Stimulated activated CD4-positive, alpha-beta T cell treated with anti-CD3 and anti-CD28 coated beads, TNF-alpha, amount 100 ng/mL, for 1 hour (primary cell): ENCODE measurements at places on chromosomes 2 and 18.

GRCh38 chr2:42819160-42819559, 26.8 kb upstream of the HAAO start:
- no peak for DNase-seq

DNA sequence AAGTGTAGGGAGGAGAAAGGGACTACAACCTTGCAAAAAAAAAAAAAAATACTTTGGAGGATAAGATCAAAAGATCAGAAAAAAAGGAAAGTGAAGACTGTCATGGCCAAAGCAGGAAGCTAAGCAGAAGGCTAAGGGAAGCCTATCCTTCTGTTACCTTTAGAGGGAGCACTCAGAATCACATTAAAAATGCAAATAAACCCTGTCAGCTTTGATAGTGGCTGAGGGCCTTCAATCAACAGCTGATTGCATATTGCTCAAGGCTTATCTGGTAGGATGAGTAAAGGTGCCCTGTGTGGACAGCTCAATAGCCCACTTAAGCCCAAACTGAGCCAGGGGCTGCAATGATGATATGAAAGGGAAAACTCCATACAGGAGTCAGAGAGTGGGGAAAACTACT, 1021.2 kb downstream of the LRP1B start:
- no peak for DNase-seq

DNA sequence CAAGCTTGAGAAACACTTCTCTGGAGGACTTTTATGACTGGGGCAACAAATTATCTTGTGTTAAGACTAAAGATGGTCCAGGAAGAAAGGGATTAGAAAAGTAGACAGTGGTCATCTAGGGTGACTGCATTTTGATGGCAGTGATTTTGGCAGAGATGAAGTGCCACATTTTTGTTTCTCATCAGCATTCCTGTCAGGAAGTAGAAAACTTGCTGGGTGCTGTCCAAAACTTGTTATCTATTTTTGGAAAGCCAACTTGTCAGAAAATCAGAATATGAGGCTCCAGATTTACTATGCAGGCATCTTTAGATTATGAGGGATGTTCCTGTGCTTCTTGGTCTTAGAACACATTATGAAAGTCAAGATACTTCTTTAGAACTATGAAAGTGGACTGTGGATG, 29.0 kb upstream of the CALCRL start:
- DNase-seq: no peak

DNA sequence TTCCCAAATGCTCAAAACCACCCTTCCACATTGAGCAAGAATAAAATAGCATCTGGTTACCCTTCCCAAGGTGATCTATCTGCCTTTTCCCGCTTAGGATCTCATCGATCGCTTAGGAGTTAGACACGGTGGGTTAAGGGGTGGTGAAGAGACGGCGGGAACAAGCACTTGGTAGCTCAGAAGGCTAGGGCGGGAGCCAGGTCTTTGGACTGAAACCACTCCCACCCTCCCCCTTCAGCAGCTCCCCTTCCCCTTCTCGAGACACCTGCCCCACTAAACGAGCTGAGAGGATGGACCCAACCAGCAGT, 513 bp downstream of the THOC1 start:
- DNase-seq: no peak

DNA sequence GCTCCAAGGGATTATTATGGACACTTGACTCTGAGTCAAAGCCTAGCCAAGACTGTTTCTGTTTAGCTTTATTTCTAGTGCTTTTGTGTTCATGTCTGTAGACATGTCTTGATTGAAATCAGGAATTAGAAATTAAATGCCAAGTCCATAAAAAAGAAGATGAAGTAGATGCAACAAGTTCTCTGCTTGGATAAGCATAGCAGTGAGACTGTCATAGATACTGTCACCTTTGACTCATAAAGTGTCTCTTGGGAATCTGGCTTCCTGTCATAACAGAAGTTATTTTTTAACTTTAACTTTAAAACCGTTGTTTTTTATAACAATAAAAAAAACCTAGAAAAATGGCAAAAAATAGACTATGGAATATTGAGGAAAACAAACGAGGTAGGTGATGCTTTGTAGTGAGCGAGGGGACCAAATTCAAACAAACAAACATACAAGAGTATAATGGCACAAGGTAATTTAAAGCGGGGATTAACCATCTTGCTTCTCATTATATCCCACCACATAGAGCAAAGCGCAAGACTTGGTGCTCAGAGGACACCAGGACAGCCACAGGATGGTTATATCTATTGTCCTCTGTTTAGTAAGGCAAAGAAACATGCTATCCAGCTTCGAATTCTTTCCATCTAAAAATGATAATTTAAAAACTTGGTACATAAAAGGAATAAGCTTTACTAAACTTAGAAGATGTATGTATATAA, 64.6 kb downstream of the CD226 start:
- no peak for DNase-seq

- DNase-seq: no peak
Observed at GRCh38 chr2:45380131-45380836, 230.8 kb downstream of the SRBD1 start.

DNA sequence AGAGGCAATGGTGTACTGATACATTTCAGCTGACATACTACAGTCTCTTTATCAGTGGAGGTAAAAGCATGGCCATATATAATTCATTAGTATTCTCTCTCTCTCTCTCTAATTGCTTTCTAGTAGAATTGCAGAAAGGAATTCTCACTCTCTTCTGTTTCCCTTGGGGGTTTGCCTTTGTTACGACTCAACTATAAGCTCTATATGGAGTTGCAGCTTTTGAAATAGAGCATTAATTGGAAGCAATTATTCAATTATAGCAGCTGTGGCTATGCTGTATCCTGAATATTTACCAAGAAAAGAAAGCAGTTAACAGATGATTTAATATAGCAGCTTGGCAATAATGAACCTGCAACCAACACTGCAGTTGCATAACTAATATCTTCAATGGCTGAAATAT, 132.7 kb upstream of the STON1 start:
- no peak for DNase-seq

DNA sequence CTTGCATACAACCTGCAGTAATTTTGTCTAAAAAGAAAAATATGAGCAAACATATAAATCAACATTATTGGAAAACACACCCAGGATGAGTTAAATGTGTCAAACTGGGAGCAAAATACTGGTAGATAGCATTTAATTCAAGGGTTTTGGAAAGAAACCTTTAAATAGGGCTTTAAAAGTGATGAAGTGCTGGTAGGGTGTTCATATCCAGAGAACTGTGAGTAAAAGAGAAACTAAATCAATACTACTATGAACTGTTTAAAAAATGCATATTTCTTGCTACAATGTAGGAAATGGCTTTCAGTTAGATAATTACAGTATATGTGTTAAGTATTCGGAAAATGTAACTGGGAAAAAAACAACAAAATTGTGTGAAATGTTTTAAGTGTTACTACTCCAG, 117.8 kb downstream of the ATAD2B start:
- no peak for DNase-seq

DNA sequence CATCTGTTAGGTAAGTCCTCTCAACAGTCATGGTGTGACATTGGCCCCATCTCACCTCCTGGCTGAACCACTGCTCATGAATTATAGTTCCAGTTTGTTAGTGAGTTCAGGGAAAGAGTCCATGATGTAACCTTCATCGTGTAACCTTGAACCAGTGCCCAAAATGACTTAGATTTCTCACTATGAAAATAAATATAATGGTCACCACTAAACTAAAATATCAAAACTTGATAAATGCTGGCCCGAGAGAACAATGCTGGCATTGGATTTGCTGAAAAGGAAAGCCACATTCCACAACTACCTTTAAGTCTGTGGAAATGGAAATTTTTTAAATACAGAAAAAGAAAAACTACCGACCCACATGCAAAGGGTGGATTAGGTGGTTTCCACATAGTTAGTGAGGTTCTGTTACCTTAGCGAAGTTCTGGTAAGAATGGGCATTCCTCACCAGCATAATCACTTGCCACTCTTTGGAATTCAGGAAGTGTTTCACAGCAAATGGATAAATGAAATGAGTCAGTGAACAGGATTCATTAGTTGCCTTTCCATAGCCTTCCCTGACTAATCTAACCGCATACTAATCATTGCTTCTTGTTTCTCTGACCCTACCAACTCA, 133.9 kb upstream of the CTAGE1 start:
- DNase-seq: no peak

- DNase-seq: no peak
Observed at GRCh38 chr2:223868005-223868404, 30.6 kb upstream of the AP1S3 start.

DNA sequence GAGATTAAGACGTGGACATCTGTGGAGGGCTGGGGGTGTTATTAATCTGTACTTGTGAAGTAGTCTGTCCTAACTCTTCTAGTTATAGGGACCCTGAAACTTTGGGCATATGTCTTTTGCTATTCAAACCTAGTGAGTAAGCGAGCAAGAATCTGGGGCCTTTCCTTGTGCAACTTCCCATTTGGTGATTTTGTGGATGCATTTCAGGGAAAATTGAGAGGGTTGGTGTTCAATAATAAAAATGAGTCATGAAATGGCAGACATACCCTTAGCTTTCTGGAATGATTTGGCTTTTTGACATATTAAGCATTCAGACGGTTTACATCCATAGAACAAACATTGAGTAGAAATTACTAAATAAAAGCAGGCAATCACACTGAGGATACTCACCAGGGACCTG, 17.0 kb downstream of the COL4A4 start:
- DNase-seq: no peak

GRCh38 chr18:41324020-41324791, 630.8 kb upstream of the PIK3C3 start:
- DNase-seq: no peak

GRCh38 chr2:99726691-99727090, 236.9 kb upstream of the REV1 start:
- DNase-seq: no peak

DNA sequence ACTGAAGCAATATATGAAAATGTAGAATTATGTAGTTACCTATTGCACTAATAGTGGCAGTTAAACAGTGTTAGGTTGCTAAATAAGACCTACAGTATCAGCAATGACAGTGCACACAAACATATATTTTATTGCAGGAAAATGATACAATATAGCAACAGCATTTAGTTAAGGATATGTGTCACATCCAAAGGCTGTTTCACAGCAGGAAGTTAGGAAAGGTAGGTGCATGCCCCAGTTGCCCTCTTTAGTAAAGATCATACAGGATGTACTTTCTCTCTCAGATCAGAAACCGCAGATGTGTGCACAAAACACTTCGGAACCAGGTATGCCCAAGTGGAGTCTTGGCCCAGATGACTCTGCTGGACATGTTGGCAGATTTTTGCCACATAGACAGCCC, 444.1 kb downstream of the XIRP2 start:
- no peak for DNase-seq

DNA sequence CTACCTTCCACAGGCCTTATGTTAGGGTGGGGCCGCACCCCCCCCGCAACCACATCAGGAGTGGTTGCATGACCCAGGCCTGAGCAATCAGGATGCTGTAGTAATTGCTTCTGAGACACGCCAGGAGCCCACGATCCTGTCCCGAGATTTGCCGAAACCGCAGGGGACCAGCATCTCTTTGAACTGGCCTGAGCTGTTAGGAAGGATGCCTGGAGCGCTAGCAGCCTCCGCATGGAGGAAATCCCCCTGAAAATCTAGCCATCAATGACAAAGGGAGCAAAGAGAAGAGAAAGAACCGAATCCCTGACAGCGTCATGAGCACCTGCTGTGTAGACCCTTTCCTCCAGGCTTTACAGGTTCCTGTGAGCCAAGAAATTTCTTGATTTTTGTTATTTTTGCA, 8.7 kb upstream of the TEX44 start:
- no peak for DNase-seq

DNA sequence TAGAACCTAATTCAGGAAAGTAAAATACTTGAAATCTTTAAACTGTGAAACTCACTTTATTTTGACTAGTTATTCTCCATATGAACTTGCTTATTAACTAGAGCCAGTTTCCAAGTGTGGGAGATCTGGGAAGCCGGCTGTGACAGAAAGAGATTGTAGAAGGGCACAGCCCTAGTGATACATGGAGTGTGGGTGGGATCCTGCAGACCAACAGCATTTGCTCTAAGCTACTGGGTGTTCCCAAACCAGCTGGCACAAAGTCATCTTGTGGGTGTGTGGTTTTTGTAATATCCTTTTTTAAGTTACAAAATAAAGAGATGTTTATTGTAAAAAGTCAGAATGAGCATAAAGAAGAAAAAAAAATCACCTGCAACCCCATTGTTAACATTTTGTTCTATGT, 3.4 kb downstream of the DUSP19 start:
- no peak for DNase-seq

- DNase-seq: no peak
Observed at GRCh38 chr2:191679818-191680600, 2.1 kb downstream of the NABP1 start.

DNA sequence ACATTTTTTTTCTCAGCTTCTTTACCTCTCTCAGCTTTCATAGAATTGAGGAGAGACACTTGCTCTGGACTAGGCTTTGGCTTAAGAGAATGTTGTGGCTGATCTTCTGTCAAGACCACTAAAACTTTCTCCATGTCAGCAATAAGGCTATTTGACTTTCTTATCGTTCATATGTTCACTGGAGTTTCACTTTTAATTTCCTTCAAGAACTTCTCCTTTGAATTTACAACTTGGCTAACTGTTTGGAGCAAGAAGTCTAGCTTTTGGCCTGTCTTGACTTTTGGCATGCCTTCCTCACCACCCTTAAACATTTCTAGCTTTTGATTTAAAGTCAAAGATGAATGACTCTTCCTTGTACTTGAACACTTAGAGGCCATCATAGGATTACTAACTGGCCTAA, 104.4 kb upstream of the SLC39A10 start:
- DNase-seq: no peak

GRCh38 chr2:23499439-23499838, 114.5 kb downstream of the KLHL29 start:
- no peak for DNase-seq

GRCh38 chr2:31137211-31138036, 816 bp downstream of the GALNT14 start:
- DNase-seq: no peak

GRCh38 chr2:217981084-217981730, 21.6 kb downstream of the TNS1 start:
- no peak for DNase-seq

- no peak for DNase-seq
Observed at GRCh38 chr18:23245461-23245860, 110.2 kb downstream of the CABLES1 start.

GRCh38 chr2:67015681-67016080, 381.5 kb upstream of the ETAA1 start:
- no peak for DNase-seq

- no peak for DNase-seq
Observed at GRCh38 chr2:12261986-12262680, 454.6 kb upstream of the TRIB2 start.

GRCh38 chr2:42930025-42930581, 137.7 kb upstream of the HAAO start:
- no peak for DNase-seq

- DNase-seq: no peak
Observed at GRCh38 chr2:38148501-38148900, 72.5 kb upstream of the CYP1B1 start.

- DNase-seq: no peak
Observed at GRCh38 chr2:105761931-105762515, 17.3 kb downstream of the NCK2 start.

GRCh38 chr2:43070676-43071502, 155.5 kb downstream of the ZFP36L2 start:
- DNase-seq: no peak

GRCh38 chr2:74498500-74499266, 720 bp downstream of the LBX2 start:
- no peak for DNase-seq

- no peak for DNase-seq
Observed at GRCh38 chr2:178895171-178895570, 87.9 kb upstream of the TTN start.
